ENCODE measurements at places on chromosomes 13 and 19. TPM values are rescaled to one million over a fixed set of nuclear protein-coding genes. Genes with fewer than 3 reads are reported as not detected.

Gene GGN
- polyA plus RNA-seq: 196 TPM

Gene SMIM44
- polyA plus RNA-seq: not detected

Gene KCNN4
- 4.1 TPM for polyA plus RNA-seq

Gene FXYD3
- not detected for polyA plus RNA-seq

Gene GAS6
- polyA plus RNA-seq: 193 TPM

Gene BRCA2
- polyA plus RNA-seq: 4.9 TPM

Gene CD209
- 5.0 TPM for polyA plus RNA-seq

Gene CEACAM16
- polyA plus RNA-seq: not detected

Gene BCAM
- polyA plus RNA-seq: 113 TPM

Gene GARIN5A
- polyA plus RNA-seq: 126 TPM

Gene TTC9B
- 0.30 TPM for polyA plus RNA-seq

Gene RLN3
- 1.7 TPM for polyA plus RNA-seq

Gene PRTN3
- polyA plus RNA-seq: not detected

Gene BCL3
- 15.5 TPM for polyA plus RNA-seq

Gene CEBPA
- 4.7 TPM for polyA plus RNA-seq

Gene AKT1S1
- polyA plus RNA-seq: 42.8 TPM

Gene GPC5
- polyA plus RNA-seq: 11.5 TPM

Gene CLN5
- 30.5 TPM for polyA plus RNA-seq

Gene C19orf85
- not detected for polyA plus RNA-seq

Gene SLC6A16
- 311 TPM for polyA plus RNA-seq

Gene ZNF446
- polyA plus RNA-seq: 24.3 TPM

Gene LRRC25
- 3.4 TPM for polyA plus RNA-seq

Gene TEAD2
- 29.6 TPM for polyA plus RNA-seq

Gene IGFL2
- polyA plus RNA-seq: 8.0 TPM

Gene CALR3
- 102 TPM for polyA plus RNA-seq

All from testis (tissue), 5 donors.